Thoracic aorta endothelial cell (primary cell): ENCODE measurements at places on chromosomes 1 and 21. TPM values are rescaled to one million over a fixed set of nuclear protein-coding genes. Genes with fewer than 3 reads are reported as not detected.

Gene NPHS2
- not detected in 2 replicates for total RNA-seq

Gene LCE3D
- not detected in 2 replicates for total RNA-seq

Gene GNAT2
- 0.13 and 0.22 TPM in 2 replicates for total RNA-seq

Gene NBPF4
- not detected in 2 replicates for total RNA-seq

Gene C4BPA
- total RNA-seq: not detected in 2 replicates

Gene WNT4
- total RNA-seq: 0.27 and 0.29 TPM in 2 replicates

Gene LYPD8
- total RNA-seq: not detected in 2 replicates

Gene RNU1-1
- under 0.01 TPM in 2 replicates for total RNA-seq

Gene PLK3
- 34.6 and 46.9 TPM in 2 replicates for total RNA-seq

Gene PKLR
- not detected in 2 replicates for total RNA-seq

Gene OR2T34
- not detected in 2 replicates for total RNA-seq

Gene MROH9
- not detected in 2 replicates for total RNA-seq

Gene OXCT2
- total RNA-seq: 1.5 and 1.6 TPM in 2 replicates

Gene HES2
- 32.6 and 40.6 TPM in 2 replicates for total RNA-seq

Gene DCST2
- total RNA-seq: 0.29 TPM in 1 of 2 replicates, not detected in the other

Gene SHCBP1L
- not detected in 2 replicates for total RNA-seq

Gene RIPK4
- total RNA-seq: not detected in 2 replicates

Gene DDX20
- 33.9 and 38.9 TPM in 2 replicates for total RNA-seq

Gene TEDDM1
- not detected in 2 replicates for total RNA-seq

Gene FAM43B
- total RNA-seq: not detected in 2 replicates

Gene ASCL5
- total RNA-seq: not detected in 2 replicates

Gene ASAP3
- 5.2 and 9.7 TPM in 2 replicates for total RNA-seq

Gene C1orf74
- total RNA-seq: 3.2 and 4.6 TPM in 2 replicates

Gene KIF17
- total RNA-seq: 0.13 and 0.86 TPM in 2 replicates

Gene PRRX1
- 4.4 and 11.6 TPM in 2 replicates for total RNA-seq

Gene TCEA3
- 0.53 and 1.0 TPM in 2 replicates for total RNA-seq
